Cardiac atrium fibroblast (primary cell): ENCODE measurements at places on chromosomes 4 and X. TPM values are rescaled to one million over a fixed set of nuclear protein-coding genes. Genes with fewer than 3 reads are reported as not detected.

PDGFRA gene
- 240 and 418 TPM in 2 replicates for total RNA-seq

NXF2 gene
- total RNA-seq, result not detected in 2 replicates

SPIN4 gene
- 1.8 and 3.4 TPM in 2 replicates for total RNA-seq

MAP9 gene
- 9.7 and 21.7 TPM in 2 replicates for total RNA-seq

ZNF185 gene
- 1.6 and 2.9 TPM in 2 replicates for total RNA-seq

PGRMC1 gene
- 100 and 126 TPM in 2 replicates for total RNA-seq

MAGED4 gene
- 19.8 and 133 TPM in 2 replicates for total RNA-seq

CT45A1 gene
- not detected in 2 replicates for total RNA-seq

PAGE1 gene
- not detected in 2 replicates for total RNA-seq

C4orf51 gene
- not detected in 2 replicates for total RNA-seq

PABPC1L2A gene
- not detected in 2 replicates for total RNA-seq

MTHFD2L gene
- total RNA-seq, result 7.2 and 15.7 TPM in 2 replicates

MYL5 gene
- 15.1 and 20.0 TPM in 2 replicates for total RNA-seq
